Fibroblast of lung (primary cell): ENCODE measurements at places on chromosomes 5 and 9.

DNA sequence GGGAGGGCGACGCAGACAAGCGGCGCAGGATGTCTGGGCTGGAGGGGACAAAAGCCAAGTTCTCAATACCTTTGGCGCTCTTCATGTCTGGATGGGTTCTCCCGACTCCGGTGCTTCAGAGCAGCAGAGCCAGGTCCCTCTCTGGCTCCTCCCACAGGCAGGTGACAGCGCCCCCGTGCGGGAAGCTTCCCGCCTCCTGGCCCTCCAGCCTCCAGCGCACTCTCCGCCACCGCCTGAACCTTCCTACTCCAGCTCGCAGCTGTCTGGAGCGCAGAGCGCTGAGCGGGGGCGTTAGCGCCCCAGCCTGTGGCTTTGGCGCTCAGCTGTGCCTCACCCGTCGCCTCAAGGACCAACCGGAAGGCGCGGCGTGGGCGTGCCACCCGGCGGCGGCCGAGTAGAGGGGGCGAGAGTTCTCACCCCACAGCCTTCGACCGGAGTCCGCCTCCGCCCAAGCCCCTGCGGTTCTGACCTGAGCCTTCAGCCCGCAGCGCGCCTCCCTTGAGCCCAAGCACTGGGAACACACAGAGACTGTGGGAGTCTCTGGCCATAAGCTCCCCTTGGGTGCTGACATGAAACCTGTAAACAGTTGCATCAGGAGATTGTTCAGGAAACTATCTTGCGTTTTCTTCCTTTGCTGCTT lies at the start of gene SLCO4C1:
Gene SLCO4C1, minus strand, starts transcription at position 107 of the 640 bp plus-strand sequence. Its CDS starts 22 bp downstream, at position 85.
- DNase-seq: peak; percentile 59

GRCh38 chr9:121349009-121349408 lies 21.0 kb downstream of the STOM start:
- no peak for DNase-seq

DNA sequence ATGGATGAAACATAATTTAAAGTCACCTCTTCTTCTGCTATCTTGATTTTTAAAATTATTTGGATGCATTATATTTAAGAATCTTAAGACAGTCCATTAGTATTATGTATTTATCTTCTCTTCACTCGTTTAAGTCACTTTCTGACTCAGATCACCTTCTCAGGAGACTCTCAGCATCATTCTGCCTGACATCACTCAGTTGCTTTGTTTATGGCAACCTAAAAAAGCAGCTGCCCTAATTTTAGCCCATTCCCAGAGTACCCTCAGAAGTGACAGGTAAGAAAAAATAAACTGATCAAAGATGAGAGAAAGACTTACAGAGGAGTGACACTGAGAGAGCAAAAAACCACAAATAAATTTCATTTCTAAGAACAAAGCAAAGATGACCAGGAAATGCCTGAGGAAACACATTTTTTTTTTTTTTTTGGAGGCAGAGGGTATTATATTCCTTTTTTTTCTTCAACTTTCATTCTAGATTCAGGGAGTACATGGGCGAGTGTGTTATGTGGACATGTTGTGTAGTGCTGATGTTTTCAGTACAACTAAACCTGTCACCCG lies 140.5 kb downstream of the MUSK start:
- no peak for DNase-seq

- no peak for DNase-seq
Measured at GRCh38 chr9:11457825-11458790, 845.3 kb upstream of the PTPRD start.

DNA sequence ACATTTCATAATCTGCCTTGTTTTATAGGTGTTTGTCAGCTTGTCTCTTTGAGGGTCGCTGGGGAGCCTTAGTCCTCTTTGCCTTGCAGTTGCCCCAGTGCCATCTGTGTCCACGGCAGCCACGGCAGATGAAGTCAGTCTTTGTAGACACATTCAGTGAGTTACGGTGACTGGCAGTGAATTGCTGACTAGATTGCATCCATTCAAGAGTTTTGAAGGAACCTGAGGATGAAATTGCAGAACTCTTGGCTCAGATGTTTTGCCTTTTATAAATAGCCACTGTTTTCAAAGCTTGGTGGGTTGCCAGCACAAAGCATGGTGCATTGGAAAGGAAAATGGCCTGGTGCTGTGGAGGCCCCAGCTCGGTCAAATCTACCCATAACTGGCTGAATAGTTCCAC lies 125.6 kb downstream of the TRIO start:
- DNase-seq: peak; percentile 70

DNA sequence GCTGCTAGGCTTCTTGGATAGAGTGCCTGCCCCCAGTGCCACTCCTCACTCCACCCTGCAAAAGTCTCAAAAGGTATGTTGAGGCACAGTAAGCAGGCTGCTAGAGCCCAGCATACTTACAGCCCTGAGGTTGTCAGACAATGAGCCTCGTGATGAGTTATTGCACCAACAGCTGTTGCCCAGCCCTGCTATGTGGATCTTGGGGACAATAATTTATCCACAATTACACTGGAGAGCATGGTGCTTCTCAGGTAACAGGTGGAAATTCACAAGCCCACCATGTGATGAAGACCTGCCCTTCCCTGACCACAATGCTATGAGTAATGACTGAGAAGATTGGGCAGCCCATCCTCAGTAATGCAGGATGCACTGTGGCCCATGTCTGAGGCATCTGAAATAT lies 36.5 kb downstream of the KCNIP1 start:
- DNase-seq: no peak

DNA sequence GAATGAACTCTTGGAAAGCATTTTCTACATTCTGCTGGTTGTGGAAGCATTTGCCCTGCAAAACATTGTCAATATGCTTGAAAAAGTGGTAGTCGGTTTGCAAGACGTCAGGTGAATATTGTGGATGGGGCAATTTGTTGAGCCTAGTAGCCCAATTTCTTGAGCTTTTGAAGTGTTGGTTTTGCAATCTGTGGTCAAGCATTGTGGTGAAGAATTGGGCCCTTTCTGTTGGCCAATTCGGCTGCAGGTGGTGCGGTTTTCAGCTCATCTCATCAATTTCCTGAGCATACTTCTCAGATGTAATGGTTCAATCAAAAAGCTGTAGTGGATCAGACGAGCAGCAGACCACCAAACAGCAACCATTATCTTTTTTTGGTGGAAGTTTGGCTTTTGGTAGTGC lies 426.8 kb upstream of the CDH9 start:
- no peak for DNase-seq

DNA sequence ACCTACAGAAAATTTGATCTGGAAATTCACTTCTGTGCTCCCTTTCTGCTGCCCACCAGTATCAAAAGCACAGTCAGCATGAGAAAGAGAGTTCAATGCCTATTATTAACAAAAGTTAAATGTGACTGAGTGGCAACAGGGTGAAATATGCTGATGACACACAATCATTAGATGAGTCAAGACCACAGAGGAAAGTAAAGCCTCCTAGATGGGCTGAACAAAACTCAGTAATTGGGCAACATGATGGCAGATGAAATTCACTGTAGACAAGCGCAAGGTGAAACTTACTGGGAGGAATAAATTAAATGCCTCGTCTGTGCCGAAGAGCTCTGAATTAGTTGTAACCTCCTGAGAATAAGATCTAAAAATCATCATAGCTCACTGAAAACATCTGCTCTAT lies 752.8 kb downstream of the IRX1 start:
- no peak for DNase-seq

GRCh38 chr9:82202808-82203207 lies 214.2 kb downstream of the SPATA31D1 start:
- peak; percentile 78 for DNase-seq

GRCh38 chr5:89534331-89534730 lies 651.3 kb upstream of the MEF2C start:
- DNase-seq: peak; percentile 27

- DNase-seq: no peak
Measured at GRCh38 chr5:18311266-18311665, 677.0 kb downstream of the TAF11L14 start.

DNA sequence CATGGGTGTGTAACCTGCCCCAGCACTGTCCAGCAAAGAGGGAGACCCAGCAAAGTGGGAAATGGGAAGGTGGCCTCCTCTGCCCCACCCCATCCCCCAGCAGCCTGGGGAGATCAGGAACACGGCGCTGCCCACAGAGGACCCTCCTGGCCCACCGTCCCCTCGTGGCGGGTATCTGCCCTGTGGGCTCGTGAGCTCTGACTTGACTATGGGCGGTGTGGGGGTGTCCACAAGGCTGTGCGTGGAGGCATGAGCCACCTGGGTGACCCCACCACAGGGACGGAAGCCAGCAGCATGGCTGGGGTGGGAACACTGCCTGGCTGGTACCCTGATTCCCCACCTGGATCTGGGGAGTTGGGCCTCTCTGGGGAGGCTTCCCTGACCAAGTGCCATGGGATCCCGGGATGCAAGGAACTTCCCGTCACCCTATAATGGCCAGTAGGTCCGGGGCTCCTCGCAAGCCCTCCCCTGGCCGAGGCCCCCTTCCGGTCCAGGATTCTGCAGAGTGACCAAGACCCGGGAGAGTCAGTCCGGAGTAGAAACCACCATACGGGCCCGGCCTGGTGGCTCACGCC lies 29.3 kb upstream of the SLC6A19 start:
- no peak for DNase-seq

- peak; percentile 86 for DNase-seq
Measured at GRCh38 chr5:137220523-137220927, 278.6 kb downstream of the SPOCK1 start.

GRCh38 chr5:139454568-139455290 lies 7.8 kb downstream of the ECSCR start:
- DNase-seq: no peak

GRCh38 chr5:57032151-57032551 lies 80.2 kb upstream of the MIER3 start:
- DNase-seq: no peak

DNA sequence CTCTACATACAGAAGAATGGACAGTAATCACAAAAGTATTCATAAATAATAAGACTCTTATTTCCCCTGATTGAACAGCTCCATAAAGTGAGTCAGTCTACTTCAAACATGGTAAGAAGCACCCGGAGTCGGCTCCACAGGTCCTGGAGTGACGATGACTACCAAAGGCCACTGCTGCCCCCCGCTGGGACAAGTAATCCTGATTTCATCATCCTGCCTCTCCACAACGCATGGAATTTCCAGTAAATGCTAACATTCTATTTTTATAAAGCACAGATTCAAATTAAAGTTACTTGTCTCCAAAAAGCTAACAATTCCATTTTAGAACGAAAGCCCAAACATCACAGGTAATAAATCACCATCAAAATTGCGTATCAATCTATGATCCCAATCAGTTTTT lies 16.2 kb downstream of the ATPSCKMT start:
- peak; percentile 91 for DNase-seq

DNA sequence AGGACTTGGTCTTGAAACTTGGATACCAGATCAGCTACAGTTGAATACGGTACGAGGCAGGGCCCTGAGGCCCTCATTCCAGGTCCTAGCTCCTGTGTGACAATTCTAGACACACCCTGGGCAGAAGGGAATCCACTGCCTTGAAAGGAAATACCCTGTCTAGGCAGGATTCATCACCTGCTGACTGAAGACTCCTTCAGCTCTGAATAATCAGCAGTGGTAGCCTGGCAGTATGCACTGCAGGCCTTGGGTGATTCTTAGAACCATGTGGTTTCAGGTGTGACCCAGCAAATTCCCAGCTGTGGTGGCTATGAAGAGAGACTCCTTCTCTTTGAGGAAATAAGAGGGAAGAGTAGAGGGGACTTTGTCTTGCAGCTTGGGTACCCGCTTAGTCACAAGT lies 17.2 kb upstream of the EFNA5 start:
- DNase-seq: no peak

- no peak for DNase-seq
Measured at GRCh38 chr5:14977058-14977685, 105.6 kb upstream of the ANKH start.

DNA sequence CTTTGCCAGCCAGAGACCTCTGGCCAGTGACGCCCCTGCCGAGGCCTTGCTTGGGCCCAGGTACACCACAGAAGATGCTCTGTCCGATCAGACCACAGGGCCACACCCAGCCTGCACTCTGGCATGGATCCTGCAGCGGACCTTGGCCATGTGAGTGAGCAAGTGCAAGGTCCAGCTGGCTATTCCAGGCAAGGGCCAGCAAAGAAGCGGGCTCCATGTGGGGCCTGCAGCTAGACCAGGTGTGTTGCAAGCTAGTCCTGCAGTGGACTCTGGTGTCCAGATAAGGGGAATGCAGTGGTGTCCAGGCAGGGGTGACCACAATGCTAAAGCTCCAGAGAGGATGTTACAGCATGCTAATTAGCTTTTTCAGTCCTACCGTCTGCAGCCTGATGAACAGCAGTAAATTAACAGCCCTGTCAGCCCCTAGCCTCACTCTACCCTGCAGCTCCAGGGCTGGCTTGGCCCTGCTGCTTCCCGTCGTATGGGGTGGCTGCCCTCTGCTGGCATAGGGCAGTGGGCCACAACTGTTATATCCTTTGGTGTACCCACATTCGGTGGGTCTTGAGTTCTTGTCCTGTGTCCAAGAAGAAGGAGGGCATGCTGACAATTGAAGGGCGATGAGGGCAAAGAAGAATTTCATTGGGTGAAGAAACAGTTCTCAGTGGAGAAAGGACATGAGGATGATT lies 284.5 kb upstream of the POU5F2 start:
- no peak for DNase-seq

DNA sequence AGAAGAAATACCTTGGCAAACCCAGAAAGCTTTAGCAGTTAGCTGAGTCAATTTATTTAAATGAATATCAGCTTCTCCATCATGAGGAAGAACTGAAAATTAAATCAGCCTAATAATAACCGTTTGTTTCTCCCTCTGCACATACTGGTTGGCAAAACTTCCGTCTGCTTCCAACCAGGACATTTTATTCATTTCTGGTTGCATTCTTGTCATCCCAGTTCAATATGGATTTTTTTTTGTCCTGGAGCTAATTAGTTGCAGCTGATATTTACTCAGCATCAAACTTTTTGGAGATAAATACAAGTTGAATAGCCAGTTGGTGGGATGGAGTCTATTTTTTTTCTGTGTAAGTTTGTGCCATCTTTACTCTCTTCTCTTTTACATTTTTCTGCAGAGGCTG lies 126.5 kb upstream of the GDNF start:
- no peak for DNase-seq

DNA sequence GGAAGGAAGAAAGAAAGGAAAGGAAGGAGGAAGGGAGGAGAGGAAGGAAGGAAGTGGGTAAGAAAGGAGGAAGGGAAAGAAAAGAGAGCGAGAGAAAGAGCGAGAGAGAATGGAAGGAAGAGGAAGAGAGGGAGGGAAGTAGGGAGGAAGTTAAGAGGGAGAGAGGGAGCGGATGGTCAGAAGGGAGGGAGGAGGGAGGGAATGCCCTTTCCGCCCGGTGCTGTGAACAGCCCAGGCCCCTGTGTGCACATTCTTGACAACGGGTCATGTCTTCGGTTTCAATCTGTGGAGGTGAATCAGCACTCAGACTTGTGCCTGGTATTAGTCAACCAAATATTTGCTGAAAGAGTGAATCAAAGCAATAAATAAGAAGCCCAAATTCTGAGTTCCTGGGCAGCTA lies 39.2 kb downstream of the PRUNE2 start:
- peak; percentile 96 for DNase-seq

- DNase-seq: peak; percentile 96
Measured at GRCh38 chr5:1793966-1794900, 5.4 kb downstream of the MRPL36 start.
